ENCODE measurements at places on chromosomes 4 and X.
A peak's percentile ranks its signal among the peaks of the same experiment; 100 is the strongest.

DNA sequence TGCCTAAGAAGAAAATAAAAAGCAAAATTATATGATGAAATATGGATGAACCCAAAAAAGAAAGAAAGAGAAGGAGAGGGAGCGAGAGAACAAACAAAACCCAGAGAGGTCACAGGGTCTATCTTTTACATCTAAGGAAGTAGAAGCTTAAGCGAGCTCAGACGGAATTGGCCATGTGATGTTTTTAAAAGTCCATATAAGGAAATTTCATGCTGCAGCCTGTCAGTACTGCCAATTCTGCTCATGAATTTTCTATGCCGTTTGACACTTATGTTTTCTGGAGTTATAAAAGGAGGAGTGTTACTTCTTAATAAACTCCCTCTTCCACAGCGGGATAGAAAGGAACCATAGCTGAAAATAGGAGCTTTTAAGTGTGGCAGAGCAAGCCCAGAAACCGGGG is 32.9 kb upstream of the DCX start:
- DNase-seq = no peak

- DNase-seq = no peak
Observed at GRCh38 chr4:181140037-181140603, 1103.1 kb upstream of the TENM3 start.

DNA sequence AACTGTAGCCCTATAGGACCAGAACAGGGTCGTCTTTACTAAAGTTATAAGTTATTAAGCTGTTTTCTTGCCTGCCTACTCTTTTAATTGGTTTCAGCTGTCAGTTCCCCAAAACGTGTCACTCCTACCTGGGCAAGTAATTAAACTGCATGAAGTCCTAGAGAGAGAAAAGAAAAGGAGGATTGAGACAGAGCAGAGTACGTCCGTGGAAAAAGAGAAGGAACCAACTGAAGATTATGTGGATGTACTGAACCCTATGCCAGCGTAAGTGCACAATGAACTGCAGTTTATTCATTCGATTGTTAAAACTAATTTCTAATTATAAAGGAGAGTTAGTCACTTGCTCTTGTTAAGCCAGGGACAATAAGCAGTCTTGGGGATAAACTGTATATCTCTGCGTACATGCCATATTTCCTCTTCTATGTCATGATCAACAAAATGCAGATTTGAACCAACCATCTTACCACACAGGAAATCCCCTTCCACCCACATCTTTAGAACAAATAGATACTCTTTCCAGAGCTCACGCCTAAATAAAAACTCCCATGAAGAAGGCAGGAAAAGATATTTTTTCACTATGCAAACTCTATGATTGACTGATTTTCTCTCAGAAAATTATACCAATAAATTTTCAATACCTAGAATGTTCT is 22.8 kb downstream of the STAP1 start:
- no peak for DNase-seq

GRCh38 chrX:115957862-115958490 is 212.6 kb upstream of the AGTR2 start:
- DNase-seq = no peak

GRCh38 chrX:41332408-41333002 is 1.5 kb upstream of the DDX3X start:
- no peak for DNase-seq

DNA sequence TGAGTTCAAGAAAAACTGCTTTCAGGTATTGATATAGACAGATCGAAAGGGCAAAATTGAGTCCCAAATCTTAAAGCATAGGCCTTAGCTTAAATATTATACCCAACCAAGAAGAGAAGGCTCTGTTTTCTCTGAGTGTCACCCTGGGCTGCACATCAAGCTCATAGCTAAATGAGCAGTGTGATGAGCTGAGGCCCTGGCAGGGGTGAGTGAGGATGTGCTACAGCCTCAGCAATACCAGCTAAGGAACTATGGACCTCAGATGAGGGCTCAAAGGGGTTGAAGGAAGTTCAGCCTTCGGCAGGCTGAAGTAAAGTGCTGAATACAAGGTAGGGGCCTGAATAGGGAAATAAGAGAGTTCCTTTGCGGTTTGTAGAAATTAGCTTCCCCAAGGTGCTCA is 79.3 kb downstream of the FAM114A1 start:
- no peak for DNase-seq

DNA sequence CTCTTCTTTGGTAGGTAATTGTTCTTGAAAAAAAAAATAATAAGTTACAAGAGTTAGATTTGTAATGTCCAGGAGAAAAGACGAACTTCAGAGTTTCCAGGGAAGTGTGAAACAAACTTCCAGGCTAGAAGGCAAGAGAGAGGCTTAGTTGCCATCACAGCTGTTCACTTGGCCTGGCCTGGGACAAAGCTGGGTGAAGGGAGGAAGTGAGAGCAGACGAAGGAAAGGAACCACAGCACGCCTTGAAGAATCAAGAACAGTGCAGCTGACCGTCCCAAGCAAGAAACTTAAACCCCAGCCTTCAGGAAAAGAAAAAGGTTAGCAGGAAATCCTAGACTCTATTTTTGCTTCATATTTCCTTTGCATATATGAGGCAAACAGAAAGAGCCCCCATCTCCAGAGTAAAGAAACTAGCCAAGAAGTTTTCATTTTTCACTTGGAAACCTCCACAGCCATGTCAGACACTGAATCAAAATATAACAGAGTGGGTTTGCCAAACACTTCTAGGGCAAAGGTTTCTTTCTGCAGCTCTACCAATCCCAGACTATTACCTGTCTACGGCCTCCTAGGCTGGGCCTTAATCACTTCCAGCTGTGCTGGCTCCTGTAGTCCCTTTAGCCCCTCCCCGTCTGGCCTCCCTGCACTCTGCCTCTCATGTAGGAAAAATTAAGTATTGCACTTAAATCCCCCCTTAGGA is 209.6 kb downstream of the SPATA18 start:
- no peak for DNase-seq

DNA sequence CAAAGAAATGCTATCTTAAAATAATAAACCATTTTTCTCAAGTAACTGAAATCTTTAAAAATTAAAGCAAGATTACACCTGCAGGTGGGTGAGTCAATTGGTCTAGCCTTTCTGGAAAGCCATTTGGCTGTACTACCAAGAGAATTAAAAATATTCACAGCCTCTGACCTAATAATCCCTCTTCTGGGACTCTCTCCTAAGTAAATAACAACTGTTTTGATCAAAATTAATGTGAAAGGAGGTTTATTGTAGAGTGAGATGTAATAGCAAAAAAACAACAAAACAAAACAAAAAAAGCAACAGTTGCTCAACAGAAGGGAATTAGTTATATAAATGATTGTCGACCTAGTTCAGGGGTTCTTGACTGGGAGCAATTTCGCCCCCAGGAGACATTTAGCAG is 89.0 kb downstream of the GEMIN8 start:
- DNase-seq = no peak

- DNase-seq = no peak
Observed at GRCh38 chr4:3414421-3415279, 27.1 kb upstream of the HGFAC start.

DNA sequence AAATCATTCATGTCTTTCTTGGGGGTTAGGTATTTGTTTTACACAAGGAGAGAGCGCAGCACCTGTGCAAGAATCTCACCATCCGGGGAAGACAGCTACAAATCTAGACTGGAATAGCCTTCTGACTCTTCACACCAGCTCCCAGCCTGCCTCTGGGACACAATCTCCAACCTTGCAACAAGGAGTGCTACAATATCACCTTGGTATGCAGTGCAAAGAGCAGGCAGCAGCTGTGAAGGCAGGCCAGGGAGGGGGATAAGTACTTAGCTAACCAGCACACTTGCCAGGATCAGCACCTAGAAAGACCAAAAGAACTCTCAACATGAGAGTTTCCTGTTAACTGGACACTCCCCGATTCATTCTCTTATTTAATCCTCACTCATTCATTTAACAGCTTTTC is 235.3 kb downstream of the AR start:
- DNase-seq = no peak

DNA sequence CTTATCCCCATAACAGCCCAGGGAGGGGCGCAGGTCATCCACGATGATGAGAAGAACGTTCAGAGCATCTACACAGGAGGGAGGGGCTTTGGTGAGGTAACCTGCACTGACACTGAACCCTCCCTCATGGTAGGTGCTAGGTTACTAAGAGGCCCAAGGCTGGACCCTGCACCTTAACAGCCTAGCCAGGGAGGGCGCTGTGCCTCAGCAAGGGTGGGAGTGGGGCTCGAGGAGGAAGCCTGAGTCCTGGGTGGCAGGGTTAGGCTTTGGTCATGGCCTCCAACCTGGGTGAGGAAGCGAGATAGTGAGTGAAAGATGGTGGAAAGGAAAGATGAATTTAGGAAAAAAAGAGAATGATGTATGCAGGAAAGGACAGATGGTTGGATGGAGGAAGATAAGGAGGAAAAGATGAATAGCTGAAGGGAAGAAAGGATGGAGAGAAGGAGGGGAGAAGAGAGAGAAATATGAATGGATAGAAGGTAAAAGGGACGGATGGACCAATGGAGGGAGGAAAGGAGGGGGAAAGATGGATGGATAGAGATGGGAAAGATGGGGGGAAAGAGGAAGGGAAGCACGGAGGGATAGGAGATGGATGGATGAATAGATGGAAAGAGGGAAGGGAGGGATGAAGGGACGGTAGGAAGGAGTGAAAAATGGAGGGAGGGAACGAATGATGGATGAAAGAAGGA is 736 bp downstream of the IDS start:
- peak; percentile 27 for DNase-seq

GRCh38 chr4:15906020-15906443 is 32.5 kb downstream of the FGFBP1 start:
- DNase-seq = no peak
